Femur (tissue), 1 donor: ENCODE measurements at places on chromosomes 16 and 17.

- no peak for DNase-seq
Observed at GRCh38 chr16:20940871-20941635, 40.5 kb downstream of the LYRM1 start.

- no peak for DNase-seq
Observed at GRCh38 chr17:80846932-80847331, 144.7 kb upstream of the CHMP6 start.

GRCh38 chr17:29155227-29155965 lies 24.8 kb downstream of the MYO18A start:
- no peak for DNase-seq

GRCh38 chr17:16121915-16122314 lies 93.4 kb downstream of the NCOR1 start:
- no peak for DNase-seq

- DNase-seq = no peak
Observed at GRCh38 chr17:75981019-75981615, 2.1 kb downstream of the TEN1 start.

GRCh38 chr17:48818361-48818841 lies 1.4 kb upstream of the TTLL6 start:
- DNase-seq = no peak

GRCh38 chr16:77690416-77690815 lies 31.9 kb upstream of the NUDT7 start:
- no peak for DNase-seq

DNA sequence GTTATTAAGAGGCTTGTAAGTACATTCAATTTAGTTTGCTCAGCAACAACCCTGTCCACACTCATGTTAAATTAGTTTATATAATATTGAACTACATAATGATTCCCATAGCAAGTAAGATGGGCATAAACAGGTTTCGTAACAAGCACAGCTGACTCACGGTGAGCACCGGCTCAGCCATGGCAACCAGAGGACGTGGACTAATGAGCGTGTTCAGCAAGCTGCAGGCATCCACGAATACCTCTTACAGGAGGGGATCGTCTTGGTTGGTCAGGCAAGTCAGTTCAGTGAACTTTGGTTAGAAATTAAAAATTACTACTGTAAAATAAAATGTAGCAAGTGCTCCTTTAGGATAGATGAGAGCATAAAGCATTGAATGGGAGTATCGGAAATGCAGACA lies 58.4 kb downstream of the ELAC2 start:
- no peak for DNase-seq

GRCh38 chr17:82424001-82424862 lies 5.8 kb upstream of the OGFOD3 start:
- no peak for DNase-seq

- DNase-seq = peak; percentile 32
Observed at GRCh38 chr17:78117027-78117981, 11.3 kb downstream of the TMC6 start.

DNA sequence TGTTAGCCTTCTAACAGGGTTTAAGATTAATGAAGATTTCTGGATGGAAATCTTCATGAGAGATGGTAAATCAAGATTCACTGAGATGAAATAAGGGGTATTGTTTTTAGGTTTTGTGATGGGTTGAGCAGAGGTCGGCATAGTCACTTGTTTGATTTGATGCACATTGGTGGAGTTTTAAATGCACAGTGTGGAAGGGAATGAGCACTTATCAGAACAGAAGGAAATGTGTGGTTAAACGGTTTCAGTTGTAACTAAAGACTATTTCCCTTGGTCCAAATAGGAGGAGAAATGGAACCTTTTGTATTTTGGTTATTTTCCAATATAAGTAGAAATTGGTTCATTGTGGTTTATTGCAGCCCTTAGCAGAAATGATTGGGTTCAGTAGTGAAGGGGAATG lies 34.1 kb downstream of the CBFB start:
- DNase-seq = no peak
